DMS 273 treated with DMSO at 0.1 percent for 48 hours (cell line): ENCODE measurements at places on chromosomes 5 and 9.

- DNase-seq, result no peak
These were observed 147.7 kb downstream of the BARX1 start for GRCh38 chr9:93807166-93808074.

- no peak for DNase-seq
These were observed 14.3 kb downstream of the ARHGAP26 start for GRCh38 chr5:142784401-142784955.

DNA sequence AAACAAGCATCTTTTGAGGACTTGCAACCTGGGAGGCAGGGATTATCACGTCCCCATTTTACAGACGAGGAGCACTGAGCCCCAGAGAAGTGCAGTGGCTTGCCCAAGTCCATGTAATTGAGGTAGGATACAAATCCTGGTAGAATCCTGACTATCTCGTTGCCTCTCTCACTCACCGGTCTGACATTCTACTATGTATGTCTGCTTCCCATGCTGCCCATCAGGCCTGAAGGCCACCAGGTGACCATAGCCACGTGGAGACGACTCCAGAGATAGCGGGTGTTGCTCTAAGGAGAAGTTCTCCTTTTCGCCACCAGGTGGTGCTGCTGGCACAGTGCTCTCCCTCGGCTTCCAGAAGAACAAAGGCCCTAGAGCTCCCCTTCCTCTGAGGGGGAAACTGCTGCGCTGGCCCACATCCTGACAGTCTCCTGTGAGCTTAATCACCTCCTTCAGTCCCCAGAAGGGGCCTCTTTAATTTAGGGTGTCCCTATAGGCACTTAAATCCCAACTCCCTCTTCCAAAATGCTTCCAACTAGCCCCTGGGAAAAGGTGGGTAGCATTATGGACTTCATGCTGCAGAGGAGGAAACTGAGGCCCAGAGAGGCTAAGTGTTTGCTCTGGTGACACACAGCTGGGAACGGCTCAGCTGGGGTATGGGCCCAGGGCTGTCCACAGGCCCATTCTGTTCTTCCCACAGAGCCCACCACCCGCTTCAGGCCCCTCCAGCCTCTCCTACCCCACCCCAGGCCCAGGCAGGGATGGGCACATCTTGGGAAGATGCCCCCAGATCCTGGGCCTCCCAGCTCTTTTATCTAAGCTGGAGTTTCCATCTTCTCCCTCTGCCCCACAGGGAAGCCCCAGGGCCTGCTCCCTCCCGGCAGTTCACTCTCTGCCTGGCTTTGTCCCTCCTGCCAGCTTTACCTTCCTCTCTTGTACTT, 6.4 kb downstream of the SLC34A1 start:
- DNase-seq, result peak; percentile 42

DNA sequence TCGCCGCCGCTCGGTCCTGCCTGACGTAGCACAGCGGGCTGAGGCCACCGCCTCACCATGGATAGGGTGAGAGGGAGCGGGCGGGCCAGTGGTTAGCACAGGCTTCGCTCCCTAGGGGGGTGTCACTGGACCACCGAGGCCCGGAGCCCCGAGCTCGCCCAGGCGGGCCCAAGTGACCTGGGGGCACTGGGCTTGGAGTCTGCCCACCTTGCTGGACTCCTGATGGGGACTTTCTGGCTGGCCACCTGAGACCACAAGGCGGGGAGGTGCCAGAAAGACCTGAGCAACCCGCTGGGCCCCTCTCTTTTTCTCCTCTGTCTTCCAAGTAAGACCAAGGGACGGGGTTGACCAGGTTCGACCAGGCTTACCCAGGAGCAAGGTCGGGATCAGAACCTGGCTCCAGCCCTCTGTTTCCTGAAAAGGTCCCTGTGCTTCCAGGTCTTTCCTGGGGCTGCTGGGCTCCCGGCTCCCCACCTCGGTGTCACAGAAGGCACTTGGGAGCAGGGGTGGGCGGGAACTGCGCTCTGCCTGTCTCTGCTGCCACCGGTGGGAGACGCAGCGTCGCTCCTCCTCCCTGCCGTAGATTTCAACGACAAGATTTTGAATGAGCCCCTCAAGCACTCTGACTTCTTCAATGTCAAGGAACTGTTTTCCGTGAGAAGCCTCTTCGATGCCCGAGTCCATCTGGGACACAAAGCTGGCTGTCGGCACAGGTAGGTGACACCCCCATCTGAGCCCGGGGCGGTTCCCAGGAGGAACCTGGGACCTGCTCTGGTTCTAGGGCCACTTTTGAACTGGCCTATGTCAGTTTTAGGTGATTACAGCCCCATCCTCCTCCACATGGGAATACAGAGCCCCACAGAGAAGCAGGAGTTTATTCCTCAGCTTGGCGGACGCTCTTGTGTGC, 1.0 kb downstream of the MRPS2 start:
- DNase-seq, result peak; percentile 18

DNA sequence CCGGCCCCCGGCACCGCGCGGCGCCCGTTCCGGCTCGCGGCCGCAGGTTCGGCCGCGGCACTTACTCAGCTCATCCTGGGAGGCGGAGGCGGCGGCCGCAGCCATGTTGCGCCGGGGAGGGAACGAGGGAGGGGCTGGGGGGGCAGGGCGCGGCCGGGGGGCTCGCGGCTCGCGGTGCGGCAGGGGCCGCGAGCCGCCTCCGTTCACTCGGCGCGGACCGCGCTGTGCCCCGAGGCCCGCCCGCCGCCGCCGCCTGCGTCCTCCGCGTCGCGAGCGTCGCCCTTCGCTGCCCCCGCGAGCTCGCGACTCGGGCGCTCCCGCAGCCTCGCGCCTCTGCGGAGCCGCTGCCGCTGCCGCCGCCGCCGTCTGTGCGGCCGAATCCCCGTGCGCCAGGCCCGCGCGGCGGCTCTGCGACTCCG, 735 bp downstream of the ECPAS start:
- no peak for DNase-seq

- DNase-seq, result no peak
These were observed 367.7 kb upstream of the PRR16 start for GRCh38 chr5:120096413-120096812.

DNA sequence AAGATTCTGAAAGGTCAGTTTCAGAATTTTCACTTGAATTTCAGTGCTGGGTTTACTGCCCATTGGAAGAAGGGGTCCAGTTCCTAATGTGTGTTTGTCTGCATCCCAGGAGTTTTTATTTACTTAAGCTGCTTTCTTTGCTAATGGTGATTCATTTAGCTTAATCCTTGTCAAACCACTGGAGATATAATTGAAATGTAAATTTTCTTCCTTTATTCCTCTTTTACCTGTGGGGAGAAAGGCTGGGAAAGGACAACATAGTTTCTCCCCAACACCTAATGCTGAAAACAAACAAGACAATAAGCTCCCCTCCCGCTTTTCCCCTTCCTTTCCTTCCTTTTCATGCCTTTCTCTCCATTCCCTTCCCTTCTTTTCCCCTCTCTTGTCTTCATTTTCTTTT, 185.8 kb downstream of the KCTD16 start:
- no peak for DNase-seq

GRCh38 chr5:56247592-56247991, 14.5 kb upstream of the ANKRD55 start:
- no peak for DNase-seq

DNA sequence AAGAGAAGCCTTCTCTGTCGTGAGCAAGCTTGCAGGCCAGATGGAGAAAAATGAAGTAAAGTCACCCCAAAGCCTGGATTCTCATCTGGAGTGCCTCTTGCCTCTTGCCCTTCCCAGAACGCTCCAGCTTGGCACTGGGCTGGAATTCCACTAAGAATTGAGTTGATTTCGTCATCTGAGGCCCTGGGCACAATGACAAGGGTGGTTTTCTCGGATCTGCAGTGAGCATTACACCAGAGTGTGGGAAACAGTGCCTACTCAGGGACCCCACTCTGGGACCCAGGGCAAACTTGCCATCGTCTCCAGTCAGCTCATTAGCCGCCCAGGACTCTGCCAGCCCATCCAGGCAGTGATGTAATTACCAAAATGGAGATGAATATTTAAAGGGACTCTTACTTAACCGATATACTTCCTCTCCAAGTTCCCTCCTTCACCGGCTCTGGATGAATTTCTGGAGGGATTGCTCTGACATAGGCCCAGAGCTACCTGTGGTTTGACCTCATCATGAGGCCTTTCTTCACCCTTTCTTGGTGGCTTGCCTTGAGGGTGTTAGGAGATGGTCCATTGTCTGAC, 44.7 kb upstream of the LCP2 start:
- no peak for DNase-seq

- DNase-seq, result peak; percentile 77
These were observed 57.1 kb upstream of the CER1 start for GRCh38 chr9:14779566-14780022.

DNA sequence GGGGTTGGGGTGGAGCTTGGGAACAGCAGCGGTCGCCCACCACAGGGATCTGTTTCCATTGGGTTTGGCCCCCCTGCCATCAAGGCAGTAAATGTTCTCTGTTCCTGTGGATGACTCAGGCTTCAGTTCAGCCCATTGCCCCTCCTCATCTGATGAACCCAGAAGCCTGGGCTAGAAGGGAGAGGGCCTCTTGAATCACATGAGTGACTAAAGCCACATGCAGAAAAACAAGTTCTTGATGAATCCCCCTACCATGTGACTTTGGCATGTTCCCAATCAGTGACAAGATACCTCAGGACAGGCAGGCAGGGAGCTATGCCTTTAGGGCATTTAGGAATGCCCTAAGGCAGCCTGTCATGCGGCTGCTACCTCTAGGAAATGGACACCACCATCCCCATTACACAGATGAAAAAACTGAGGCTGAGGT, 2.5 kb downstream of the SH3PXD2B start:
- no peak for DNase-seq

- DNase-seq, result no peak
These were observed 25.7 kb upstream of the FREM1 start for GRCh38 chr9:14935964-14936363.

GRCh38 chr9:125397736-125398135, 136.1 kb downstream of the GAPVD1 start:
- no peak for DNase-seq

- DNase-seq, result no peak
These were observed 164.6 kb downstream of the CCDC171 start for GRCh38 chr9:15717290-15717967.

GRCh38 chr5:88889189-88890069, 6.4 kb upstream of the MEF2C start:
- no peak for DNase-seq

DNA sequence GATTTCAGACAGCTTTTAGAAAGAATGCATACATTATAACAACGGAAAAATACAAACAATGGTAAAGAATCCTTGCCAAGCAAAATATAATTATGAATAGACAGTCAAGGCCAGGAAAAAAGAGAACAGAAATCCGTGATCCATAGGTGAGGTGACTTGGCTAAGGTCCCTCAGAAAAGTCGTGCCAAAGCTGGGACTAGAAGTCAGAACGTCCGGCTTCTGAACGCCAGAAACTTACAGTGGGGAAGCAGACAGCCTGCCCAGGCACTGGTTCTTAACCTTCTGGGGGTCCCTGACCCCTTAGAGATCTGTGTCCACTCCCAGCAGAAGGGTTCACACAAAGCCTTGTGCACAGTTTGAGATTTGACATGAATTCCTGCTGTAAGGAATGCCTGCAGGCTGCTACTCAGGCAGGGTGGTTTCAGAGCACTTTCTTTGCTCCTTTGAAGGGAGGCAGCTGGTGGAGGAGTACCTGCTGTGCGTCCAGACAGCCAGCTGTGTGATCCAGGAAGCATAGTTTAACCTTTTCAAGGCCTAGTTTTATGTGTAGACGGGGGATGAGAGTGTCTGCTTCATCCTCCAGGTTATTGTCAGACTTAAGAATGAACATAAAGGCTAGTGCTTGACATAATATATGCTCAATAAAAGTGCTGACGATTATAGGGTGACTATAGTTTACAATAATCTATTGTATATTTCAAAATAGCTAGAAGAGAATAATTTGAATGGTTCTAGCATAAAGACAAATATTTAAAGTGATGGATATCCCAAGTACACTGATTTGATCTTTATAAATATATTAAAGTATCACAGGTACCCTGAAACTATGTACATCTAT, 852 bp downstream of the ARHGEF37 start:
- DNase-seq, result peak; percentile 75

- no peak for DNase-seq
These were observed 30.4 kb upstream of the LRRTM2 start for GRCh38 chr5:138905541-138905940.

GRCh38 chr5:127079994-127080491, 6.7 kb upstream of the C5orf63 start:
- no peak for DNase-seq

DNA sequence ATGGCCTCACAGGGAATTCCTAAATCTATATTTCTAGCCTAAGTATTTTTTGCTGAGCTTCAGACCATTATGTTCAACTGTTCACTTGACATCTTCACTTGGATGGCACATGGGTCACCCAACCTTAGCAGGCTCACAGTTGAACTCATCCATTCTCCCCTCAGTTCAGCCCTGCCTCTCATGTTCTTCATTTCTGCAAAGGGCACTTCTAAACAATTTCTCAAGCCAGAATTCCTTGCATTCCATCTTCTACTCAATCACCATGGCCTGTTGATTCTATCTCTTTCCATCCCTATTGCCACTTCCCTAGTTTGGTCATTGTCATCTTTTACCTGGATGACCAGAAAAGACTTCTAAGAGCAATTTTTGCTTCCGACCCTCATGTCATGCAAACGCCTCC, 7.3 kb upstream of the RGS3 start:
- DNase-seq, result no peak

GRCh38 chr9:129310666-129311350, 132.7 kb upstream of the IER5L start:
- no peak for DNase-seq

GRCh38 chr9:18837402-18837801, 195.6 kb downstream of the SAXO1 start:
- no peak for DNase-seq

- no peak for DNase-seq
These were observed 152.6 kb downstream of the RGS3 start for GRCh38 chr9:113616116-113616515.

DNA sequence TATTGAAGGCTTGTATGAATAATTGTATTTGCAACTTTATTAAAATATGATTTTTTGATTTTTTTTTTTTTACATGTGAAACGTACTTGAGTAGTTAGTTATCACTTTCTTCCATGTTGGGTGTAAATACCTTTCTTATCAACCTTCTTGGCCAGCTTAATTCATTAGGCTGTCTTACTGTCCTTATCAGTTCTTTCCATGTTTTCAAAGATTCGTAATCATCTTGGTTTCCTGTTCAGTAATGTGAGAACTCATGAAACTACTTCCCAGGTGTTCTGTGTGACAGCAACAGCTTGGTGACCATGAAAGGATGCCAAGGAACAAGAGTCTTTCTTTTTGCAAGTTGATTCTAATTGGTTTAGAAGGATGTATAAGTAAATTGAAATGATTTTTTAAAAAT, 100.0 kb downstream of the ADGRV1 start:
- DNase-seq, result no peak

GRCh38 chr9:116813031-116813300, 125.9 kb downstream of the TRIM32 start:
- no peak for DNase-seq

DNA sequence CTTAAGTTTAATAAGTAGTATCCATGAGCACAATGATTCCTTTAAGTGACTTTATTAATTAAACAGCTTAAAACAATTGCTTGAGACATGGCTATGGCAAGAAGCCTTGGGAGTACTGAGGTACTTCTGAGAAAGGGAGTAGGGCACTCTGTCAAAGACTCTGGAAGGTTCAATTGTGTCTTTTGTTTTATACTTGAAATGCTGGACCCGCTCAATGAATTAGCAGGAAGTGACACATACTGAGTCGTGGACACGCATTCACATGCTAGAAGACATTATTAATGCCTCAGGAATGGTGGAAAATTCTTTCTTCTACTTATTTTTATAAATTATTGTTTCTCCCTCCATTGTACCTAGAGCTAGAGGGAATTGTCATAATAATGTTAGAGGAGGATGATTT, 347.3 kb upstream of the ZNF608 start:
- no peak for DNase-seq
